ENCODE measurements at places on chromosomes 3 and 15. TPM values are rescaled to one million over a fixed set of nuclear protein-coding genes. Genes with fewer than 3 reads are reported as not detected.

- DNase-seq: no peak
These were observed 5.4 kb downstream of the IFT122 start for GRCh38 chr3:129445471-129445870.

DNA sequence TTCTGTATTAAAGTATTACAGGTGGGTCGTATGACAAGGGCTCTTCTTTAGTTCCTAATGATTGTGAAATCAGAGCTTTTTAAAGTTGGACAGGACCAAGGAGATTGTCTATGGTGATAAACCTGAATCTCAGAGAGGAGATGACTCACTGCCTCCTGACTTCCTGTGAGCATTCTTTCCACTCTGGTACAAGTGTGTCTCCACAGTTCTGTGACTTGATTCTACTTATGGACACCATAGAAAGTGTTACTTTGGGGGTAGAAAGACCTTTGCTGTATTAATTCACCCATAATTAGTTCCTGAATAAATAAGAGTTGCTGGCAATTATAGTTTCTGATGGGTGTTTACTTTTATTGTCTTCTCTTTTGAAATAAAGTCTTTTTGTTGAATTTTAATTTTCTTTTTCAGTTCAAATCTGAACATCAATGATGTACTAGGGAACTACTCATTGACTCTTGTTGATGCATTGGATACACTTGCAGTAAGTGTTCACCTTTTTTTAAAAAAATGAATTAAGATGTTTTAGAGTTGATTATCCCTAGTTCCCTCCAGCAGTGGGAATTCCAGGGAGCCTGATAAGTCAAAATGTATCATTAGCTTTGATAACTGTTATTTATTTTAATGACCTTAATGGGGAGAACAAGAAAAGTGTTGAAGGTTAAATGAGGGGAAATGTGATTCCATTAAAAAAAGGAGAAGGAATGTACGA, 7.4 kb downstream of the EDEM1 start:
- DNase-seq: no peak

DNA sequence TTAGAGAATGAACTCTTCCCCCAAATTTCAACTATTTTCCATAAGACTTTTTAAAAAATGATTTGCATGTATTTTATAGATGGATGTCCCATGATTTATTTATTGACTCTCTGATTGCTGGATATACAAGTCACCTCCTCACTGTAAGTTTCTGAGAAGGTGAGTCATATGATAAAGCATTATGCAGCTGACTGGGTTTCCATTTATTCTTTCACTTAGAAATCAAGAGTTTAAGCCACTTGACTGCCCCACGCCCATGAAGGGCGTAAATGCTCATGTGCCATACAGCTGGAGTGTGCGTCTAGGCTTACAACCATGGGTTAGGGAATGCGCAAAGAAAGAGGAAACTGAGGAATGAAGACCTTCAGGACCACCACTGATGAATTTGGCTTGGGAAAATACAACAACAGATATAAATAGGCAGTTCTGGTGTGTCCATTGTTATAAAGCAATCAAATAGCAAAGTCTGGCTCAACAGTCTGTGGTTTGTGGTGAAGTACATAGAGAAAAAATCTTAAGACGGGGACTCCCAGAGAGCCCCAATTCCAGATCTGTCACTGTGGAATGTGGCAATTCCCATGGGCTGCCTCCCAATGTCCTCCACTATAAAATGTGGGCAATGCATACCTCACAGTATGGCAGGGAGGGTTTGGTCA, 20.3 kb downstream of the SLCO2A1 start:
- no peak for DNase-seq

DNA sequence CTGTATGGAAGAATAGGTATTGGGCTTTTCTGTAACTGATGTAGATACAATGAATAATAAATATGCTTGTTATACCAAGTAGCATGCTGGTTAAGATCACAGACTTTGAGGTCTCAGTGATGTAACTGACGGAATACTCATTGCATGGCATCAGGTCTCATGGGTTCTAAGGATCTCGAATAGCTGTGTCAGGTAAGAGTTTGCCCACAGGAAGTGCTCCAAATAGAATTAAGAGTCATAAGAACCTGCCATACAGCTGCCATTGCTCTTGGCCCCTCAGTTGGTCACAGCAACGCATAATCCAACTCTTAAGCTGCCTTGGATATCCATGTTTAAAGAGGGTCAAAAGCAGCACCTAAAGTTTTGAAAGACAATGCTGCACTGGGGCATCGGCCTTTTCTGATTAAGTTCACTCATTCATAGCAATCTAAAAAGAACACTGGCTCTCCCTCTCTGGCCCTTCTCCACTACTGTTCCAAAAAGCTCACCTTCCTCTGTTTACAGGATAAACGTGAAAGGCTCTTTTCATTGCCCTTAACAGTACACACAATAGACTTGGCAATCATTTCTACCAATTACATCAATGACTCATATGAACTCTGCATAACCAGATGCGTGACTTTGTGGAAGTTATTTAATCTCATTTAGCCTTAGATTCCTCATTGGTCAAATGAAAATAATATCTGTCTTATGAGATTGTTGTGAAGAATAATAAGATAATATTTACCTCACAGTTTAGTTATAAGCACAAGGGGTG, 74.6 kb downstream of the ZBTB20 start:
- DNase-seq: no peak

DNA sequence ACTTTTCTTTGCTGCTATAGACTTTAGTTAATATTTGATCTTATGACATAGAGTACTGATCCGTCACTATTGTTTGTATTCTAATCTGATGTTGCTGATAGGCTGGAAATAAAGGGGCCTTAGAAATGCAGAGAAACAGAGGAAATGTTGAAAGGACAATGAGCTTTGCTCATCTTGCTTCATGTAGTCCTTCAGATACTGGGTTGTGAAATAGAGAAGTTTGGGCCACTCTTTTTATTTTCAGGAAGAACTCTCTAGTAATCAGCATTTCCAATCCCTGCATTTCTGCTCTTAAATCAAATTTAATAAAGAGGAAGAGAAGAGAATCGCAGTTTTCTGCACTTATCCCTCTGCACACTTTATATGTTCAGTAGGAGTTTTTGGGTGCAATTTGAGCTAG, 192.8 kb upstream of the THBS1 start:
- no peak for DNase-seq

DNA sequence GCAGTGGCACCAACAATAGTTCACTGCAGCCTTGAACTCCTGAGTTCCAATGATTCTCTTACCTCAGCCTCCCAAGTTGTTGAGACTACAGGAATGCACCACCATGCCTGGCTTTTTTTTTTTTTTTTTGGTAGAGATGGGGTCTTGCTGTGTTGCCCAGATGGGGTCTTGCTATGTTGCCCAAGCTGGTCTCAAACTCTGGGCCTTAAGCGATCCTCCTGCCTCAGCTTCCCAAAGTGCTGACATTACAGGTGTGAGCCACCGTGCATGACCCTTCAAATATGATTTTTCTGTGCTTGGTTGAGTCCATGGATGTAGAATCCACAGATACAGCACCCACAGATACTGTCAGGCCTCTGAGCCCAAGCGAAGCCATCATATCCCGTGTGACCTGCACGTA, 30.2 kb upstream of the IDH2 start:
- no peak for DNase-seq

GRCh38 chr3:30343861-30344260, 262.5 kb upstream of the TGFBR2 start:
- no peak for DNase-seq

DNA sequence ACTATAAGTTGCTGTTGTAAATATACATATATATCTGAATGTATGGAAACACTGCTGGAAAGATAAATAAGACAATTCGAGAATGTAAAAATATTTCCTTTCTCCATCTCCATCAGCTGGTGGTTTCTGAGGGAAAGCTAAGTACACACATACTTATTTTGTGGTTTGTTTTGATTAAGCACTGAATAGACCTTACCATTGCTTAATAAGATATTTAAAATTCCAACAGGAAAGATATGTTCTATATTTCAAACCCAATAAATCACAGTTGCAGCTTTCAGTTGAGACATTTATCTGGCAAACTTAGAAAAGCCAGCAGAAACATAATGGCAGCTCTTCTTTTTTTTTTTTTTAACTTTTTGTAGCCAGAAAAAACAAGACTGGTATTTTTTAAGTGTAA, 160.4 kb downstream of the VGLL3 start:
- DNase-seq: no peak

GRCh38 chr3:43627360-43627759, 5.5 kb upstream of the ANO10 start:
- DNase-seq: no peak

DNA sequence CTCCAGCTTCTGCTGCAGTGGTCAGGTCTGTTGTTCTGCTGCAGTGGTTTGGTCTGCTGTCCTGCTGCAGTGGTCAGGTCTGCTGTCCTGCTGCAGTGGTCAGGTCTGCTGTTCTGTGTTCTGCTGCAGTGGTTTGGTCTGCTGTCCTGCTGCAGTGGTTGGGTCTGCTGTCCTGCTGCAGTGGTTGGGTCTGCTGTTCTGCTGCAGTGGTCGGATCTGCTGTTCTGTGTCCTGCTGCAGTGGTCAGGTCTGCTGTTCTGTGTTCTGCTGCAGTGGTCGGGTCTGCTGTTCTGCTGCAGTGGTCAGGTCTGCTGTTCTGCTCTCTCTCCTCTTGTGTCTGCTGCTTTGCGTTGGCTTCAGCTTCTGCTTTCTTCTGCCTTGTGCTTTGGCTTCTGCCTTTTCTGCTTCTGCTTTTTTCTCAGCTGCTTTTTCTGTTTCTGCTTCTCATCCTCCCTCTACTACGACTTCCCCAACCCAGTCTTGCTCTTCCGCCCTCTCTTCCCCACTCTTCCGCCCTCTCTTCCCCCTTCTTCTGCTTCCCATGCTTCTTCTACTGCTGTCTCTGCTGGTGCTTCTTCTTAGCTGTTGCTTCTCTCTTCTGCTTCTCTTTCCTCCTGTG, 50.7 kb downstream of the FAM43A start:
- DNase-seq: no peak

GRCh38 chr3:16496408-16497222, 16.9 kb downstream of the RFTN1 start:
- no peak for DNase-seq

DNA sequence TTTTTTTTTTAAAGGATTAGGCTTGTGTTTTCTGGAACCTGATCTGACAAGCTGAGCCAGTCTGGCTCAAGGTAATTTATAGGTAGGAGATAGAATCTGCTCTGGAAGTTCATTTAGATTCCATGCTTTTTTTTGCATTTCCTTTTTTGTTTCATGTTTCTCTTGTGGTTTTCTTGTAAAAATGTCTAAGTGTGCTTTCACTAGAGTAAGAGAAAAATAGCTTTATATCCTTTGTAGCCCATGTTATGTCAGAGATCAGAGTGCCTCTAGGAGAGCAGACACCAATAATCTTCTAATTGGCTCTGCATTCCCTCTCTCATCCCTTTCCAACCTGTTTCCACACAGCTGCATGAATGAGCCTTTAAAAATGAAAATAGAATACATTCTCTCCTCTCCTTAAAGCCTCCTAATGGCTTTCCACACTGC, 389.8 kb upstream of the KCNMB2 start:
- DNase-seq: no peak

GRCh38 chr3:10008588-10009344, 17.5 kb upstream of the FANCD2 start:
- peak; percentile 96 for DNase-seq

DNA sequence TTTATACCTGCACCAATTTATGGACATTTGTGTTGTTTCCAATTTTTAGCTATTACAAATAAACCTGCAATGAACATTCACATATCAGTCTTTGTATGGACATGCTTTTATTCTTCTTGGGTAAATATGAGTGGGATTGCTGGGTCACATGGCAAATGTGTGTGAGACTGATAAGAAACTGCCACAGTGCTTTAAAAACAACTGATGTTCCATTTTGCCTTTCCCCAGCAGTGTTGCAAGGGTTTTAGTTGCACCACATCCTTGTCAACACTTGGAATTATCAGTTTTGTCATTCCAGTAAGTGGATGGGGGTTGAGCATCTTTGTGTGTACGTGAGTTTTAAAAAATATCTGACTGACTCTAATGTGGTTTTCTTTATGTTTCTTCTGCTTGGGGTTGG, 191.2 kb downstream of the PLCL2 start:
- DNase-seq: no peak

- DNase-seq: peak; percentile 94
These were observed at the start of gene TTLL3 for GRCh38 chr3:9809615-9810432. TSS of gene TTLL3 (plus strand) at chr3:9810262. CDS start at chr3:9810662, 400 bp downstream.

DNA sequence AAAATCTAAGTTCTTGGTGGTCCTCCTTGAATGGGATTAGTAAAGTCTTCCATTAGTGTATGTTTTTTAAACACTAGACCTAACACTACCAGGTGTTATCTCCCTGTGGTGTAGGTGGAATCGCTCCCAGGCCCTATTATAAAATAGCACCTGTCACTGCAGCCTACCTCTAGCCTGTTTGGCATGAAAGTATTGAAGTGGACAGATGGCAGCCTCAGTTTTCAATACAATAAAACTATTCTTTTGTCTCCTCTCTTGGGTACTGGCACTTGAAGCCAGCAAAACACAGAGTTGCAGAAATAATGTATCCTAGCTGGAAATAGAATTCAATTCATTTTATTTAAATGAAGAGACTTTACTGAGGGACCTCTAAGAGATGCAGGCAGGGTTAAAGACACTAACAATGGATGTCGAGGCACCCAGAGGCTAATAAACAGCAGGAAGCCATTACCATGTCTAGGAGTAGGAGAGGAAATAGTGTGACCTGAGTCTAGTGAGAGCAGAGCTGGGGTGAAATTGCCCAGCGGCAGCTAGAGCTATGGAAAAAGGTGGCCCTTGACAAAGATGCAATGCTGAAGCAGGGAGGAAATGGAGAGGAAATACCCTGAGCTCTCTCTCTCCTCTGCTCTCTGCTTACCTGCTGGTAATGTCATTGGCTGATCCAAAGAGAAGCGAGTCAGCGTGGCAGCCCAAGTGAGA, 49.1 kb upstream of the TMEM158 start:
- no peak for DNase-seq

- DNase-seq: peak; percentile 78
These were observed 3.9 kb downstream of the TMIE start for GRCh38 chr3:46705022-46705530.

DNA sequence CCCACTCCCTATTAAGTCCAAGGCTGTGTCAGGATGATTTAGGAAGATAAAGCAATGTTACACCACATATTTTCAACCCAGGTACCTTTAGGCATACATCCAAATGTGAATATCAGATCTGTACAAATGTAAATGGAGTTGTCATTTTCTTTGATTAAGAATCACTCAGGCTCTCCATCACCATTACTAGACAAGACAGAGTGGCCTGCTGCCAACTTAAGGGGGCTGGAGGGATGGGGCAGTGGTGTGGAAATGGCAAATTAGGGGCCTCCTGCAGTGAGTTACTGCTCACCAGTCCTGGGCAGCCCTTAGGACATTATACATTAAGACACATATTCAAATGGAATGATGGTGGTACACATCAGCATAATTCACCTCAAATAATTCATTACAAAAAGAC, 211.0 kb downstream of the TNIK start:
- DNase-seq: no peak

TERC gene
- total RNA-seq: 12.4 TPM

STRA6 gene
- 0.51 TPM for total RNA-seq

GOLGA8J gene
- 1.5 TPM for total RNA-seq

TMPRSS7 gene
- total RNA-seq: not detected

TMCO5A gene
- total RNA-seq: not detected

CLRN1 gene
- total RNA-seq: not detected

SH3GL3 gene
- 0.48 TPM for total RNA-seq

SERPINI2 gene
- 0.51 TPM for total RNA-seq
